ENCODE measurements at places on chromosomes 12 and 14.

GRCh38 chr12:98222135-98222534 is 293.3 kb upstream of the TMPO start:
- no peak for DNase-seq

DNA sequence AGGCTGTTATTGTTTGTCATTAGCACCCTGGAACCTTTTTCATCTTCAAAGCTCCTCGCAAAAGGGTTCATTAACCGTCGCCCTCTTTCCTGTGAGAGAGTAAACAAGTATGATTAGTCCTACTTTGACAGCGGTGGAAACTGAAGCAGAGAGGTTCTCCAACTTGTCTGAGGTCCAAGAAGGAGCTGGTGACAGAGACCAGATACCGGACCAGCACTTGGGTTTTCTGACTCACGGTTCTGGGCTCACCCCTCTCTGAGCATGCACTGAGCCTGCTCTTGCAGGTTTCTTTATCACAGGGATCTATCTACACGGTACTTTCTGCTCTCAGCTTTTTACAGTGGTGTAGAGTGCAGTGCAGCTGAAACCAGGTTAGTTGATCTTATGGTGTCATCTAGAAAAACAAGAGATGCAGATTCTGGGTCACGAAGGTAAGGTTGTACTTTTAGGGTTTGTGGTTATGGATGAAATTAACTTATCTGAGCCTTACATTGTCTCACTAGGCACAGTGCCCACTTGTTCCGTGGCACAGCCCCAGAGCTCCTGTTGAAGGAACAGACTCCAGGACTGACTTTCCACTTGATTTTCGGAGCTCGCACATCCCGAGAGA is 62.1 kb downstream of the PPP2R5C start:
- DNase-seq: no peak

- DNase-seq: no peak
Observed at GRCh38 chr14:35189422-35189821, 67.1 kb downstream of the PRORP start.

DNA sequence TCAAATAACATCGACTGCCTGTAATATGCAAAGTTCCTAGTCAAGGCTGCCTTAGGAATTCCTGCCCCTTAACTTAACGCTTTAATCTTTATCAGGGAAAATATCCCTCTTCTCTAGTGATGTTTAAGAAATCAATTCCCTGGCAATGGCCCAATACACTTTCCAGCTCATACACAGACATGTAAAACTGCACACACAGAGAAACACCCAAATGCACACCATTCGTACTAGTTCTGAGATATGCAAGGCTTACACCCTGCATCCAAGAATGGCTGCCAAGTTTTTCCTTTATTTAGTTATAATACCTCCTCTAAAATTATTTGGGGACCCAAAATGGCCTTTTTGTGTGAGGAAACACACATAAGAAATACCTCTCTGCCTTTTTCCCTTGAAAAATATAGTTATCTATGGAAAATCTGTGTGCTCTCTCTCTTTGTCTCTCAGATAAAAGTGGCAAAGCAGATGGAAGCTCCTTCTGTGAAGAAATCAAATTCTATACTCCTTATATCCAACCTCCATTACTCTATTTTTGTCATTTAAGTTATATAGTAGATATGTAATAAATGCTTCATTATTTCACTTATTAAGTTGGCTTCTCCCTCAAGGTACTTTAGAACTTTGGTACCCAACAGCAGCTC is 120.0 kb upstream of the MDM1 start:
- no peak for DNase-seq

GRCh38 chr12:112906712-112907414 is at the start of gene OAS1:
OAS1 (plus strand) TSS chr12:112906962; CDS start chr12:112907040, 78 bp downstream.
- DNase-seq: peak; percentile 66

DNA sequence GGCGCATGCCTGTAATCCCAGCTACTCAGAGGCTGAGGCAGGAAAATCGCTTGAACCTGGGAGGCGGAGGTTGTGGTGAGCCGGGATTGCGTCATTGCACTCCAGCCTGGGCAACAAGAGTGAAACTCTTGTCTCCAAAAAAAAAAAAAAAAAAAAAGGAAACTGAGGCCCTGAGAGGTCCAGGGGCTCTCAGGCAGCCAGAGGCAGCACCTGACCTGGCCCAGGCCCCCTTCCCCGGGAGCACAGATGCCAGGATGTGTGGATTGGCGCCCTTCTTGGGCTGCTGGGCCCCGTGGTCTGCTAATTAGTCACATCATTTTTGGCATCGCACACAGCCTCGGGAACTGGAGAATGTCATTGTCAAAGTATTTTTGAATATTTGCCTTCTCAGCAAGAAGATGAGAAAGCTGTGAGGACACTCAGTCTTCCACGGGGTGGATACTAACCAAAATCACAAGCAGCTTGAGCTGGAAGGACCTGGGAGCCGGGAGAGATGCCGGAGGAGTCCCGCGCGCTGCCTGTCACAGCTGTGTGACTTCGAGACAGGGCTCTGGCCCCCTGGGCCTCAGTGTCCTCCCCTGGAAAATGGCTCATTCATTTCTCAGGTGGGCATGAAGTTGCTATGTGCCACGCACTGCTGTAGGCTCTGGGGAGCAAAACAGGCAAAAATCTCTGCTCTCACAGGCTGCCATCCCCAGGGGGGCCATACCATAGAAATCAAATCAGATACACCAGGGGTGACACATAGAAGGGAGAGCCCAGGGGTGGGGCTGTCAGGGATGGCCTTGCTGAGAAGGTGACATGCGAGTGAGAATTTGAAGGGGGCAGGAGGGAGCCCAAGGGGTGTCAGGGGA is 12.5 kb upstream of the RCOR1 start:
- DNase-seq: peak; percentile 81

DNA sequence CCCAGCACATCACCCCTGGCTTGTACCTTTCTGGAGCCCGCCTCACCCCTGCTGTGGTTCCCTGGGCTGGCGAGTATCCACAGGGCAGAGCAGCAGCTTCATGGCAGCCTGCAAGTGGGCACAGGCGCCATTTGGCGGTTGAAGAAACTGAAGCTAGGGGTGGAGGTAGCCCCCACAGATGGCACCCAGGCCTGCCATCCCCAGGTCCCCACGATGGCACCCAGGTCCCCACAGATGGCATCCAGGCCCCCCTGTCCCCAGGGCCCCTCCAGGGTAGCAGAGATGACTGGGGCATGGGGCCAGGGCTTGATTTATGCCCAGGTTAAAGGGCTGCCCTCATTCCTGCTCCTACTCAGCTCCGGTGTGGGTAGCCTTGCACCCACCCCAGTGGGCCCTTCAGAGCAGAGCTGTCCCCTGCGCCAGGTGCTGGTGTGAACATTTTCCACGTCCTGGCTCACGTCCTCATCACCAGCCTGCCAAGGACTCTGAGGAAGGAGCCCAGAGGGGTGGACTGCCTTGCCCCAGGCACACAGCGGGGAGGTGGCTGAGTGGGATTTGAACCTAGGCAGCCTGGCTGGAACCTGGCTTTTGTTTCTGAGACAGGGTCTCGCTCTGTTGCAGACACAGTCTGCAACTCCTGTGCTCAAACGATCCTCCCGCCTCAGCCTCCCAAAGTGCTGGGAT is 8.7 kb downstream of the MMP17 start:
- no peak for DNase-seq

Measured in Daoy (cell line).